ENCODE measurements at places on chromosomes 6 and 20.

DNA sequence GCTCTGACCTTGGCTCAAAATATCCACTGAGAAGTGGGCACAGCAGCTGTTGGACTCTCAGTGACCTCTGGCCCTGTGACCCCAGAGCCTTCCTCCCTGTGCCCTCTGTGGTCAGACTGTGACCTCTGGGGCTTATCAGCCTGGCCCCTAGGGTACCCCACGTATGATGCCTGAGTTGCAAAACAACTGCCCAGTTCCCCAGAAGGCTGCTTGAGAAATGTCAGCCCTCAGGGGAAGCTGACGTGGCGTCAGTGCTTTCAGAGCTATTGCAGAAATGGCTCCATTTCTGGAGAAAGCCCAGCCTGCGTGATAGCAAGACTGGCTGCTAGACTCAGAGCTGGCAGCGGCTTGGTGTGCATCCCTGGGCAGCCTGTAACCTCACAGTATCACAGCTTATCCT, 31.5 kb upstream of the TGM2 start:
- ATAC-seq = no peak

DNA sequence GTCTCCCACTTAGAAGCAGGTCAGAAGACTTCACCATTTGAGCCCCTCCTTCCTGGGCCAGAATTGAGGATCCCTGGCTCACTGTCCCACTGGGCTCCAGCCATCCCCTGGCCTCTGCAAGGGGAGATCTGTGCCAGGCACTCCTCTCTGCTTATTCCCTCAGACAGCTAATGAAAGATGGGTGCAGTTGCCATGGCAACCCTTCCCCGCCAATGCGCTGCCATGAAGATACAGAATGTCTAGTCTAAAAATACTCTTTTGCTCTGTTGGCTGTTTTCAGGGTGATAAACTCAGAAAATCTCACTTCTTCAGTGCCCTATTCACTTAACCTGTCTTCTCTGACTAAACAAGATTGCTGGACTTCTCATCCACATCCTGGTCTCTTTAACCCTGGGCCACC, 13.6 kb upstream of the TTLL2 start:
- no peak for ATAC-seq

GRCh38 chr6:16488813-16489212, 250.4 kb downstream of the GMPR start:
- ATAC-seq = no peak

DNA sequence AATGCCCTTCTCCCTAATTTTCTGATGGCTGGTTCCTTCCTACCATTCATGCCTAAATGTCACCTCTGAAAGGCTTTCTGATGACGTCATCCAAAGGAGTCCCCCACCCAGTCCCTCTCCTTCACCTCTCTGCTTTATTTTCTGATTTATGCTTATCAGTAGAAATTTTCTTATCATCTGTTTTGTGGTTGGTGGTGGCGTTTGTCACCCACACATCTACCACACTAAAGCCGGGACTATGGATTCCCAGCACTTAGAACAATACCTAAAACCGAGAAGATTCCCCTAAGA, 9.0 kb downstream of the CNKSR3 start:
- ATAC-seq = no peak

DNA sequence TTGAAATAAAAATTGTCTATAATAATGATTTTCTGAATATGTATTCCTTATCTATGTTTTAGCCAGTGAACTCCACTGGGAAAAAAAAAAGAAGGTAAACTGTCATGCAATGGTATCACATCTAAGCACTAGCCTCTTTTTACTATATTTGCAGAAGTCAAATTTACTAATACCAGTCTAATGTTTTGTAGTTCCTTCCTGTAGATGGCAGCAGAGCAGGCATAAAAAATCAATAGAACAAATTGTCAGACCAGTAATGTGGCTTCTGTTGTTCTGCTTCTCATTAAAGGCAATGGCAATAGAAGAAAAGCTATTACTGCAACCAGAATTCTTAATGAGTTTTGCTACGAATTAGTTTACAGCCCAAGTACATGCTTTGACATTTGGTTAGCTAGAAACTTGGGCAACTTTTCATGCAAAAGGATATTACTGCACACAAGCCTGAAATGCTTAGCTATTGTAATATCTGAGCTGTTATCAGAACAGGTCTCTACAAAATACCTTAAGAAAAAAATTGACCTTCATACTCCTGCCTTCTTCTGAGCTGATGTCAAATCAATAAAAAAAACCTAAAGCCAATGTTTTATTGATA, 476.9 kb downstream of the KHDRBS2 start:
- no peak for ATAC-seq

DNA sequence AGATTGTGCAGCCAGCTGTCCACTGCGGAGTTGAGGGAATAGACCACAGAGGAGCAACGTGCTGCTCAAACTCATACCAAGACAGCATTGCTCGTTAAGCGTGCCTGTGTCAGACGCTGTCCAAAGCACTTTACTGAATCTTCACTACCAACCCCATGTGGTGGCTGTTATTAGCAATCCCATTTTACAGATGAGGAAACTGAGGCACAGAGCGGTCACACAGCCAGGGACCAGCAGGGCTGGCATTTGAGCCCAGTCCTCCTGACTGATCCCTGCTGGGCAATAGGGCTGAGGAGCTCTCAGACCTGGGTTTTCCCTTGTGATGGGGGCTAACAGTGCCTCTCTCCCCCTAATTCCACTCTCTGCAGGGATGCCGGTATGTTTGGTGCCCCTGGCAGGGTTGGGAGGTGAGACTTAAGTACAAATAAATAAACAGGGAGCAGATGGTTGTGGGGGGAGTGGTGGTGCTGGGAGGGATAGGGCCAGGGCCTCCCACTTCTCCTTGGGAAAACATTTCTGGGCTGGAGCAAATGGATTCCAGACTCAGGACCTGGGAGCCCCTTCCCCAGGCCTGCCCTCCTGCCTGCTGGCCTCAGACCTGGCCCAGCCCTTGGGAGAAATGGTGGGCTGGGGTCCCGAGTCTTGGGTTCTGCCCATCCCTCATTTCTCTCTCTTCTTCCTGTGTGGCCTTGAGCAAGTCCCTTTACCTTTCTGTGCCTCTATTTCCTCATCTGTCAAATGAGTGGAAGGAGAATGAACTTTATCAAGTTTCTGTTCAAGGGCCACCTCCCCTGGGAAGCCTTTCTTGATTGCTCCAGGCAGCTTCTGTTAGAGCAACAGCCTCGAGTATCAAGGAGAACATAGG, 17.7 kb downstream of the SRXN1 start:
- no peak for ATAC-seq

- ATAC-seq = no peak
Measured at GRCh38 chr6:83978324-83978734, 55.2 kb upstream of the MRAP2 start.

- no peak for ATAC-seq
Measured at GRCh38 chr6:78476561-78476960, 390.8 kb upstream of the IRAK1BP1 start.

GRCh38 chr6:163149279-163149848, 265.2 kb upstream of the QKI start:
- no peak for ATAC-seq

- ATAC-seq = no peak
Measured at GRCh38 chr6:26597389-26597766, 625 bp downstream of the ABT1 start.

DNA sequence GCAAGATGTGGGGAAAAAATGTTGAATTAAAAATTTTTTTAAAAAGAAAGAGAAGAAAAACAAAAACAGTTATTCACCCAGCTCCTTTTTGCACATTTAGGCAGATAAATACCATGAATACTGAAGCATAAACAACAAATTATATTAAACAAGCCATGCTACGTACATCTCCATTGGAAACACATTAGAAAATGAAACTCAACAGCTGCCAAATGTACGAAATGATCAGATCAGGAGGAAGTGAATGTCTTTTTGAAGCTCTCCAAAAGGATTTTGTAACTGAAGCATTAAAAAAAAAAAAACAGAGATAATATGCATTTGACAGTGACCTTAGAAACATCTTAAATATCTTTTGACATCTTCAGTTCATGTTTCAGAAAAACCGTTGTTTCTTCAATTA, 56.7 kb downstream of the CD83 start:
- ATAC-seq = no peak

- no peak for ATAC-seq
Measured at GRCh38 chr6:41524634-41525011, 21.6 kb upstream of the FOXP4 start.

- ATAC-seq = no peak
Measured at GRCh38 chr6:74605922-74606581, 599.8 kb downstream of the COL12A1 start.

DNA sequence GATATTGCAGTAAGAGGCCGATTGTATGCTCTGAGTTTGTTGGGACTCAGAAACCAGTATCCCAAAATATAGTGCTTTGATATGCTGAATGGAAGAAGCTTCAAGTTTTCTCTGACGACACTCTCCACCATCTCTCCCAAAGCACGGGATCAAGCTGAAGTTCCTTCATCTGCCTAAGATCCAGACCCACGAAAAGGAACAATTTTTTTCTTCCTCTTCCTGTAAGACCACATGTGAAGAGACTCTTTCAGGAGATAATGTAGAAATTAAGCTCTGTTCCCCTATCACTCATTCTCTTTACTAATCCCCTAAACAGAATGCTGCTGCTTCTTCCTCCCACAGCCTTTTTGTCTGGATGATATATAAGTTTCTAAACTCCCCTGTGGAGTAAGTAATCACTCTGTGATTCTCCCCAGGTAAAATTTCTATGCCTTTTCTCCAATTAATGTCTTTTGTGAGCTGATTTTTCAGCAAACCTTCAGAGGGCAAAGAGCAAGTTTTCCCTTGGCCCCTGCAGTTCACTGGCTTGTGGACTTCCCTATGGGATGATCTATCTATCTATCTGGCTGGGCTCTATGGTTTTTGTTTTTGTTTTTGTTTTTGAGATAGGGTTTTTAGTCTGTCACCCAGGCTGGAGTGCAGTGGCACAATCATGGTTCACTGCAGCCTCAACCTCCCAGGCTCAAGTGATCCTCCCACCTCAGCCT, 13.5 kb upstream of the PNRC1 start:
- no peak for ATAC-seq

GRCh38 chr6:47595785-47596184, 102.6 kb upstream of the ADGRF4 start:
- ATAC-seq = no peak

GRCh38 chr6:72580281-72580940, 41.5 kb upstream of the KCNQ5 start:
- ATAC-seq = no peak

DNA sequence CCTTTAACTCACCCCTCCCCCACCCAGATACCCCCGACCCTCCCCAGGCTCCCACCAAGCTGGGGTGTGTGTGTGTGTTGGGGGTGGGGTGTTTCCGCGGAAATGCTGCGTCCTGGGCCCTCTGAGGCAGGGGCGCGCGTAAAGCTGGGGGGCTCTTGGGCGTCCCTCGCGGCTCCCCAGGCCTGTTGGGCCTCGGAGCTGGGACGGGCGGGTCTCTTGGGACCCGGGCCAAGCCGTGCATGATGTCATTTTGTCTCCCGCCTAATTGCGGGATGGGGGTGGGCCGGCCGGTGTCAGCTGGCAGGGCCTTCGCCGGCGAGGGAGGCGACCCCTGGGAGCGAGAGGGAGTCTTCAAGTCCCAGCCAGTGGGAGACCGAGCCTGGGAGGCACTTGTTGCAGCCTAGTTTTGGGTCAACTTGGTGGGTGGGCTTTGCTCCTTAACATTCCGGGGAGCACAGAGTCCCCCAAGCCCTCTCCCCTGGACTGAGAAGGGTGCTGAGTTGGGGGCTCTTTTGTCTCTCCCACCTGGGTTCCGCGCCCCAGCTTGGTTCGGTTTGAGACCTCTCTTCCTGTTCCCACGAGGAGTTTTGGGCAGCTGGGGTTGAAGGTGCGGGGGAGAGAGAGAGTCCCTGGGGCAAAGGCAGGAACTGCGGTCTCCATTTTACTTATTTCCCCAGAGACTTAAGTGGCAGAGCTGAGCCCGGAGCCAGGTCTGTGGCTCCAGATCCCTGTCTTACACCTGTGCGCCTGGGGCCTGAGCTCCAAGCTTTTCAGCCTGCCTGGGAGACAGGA, 623 bp downstream of the MYBL2 start:
- ATAC-seq = peak; percentile 26

DNA sequence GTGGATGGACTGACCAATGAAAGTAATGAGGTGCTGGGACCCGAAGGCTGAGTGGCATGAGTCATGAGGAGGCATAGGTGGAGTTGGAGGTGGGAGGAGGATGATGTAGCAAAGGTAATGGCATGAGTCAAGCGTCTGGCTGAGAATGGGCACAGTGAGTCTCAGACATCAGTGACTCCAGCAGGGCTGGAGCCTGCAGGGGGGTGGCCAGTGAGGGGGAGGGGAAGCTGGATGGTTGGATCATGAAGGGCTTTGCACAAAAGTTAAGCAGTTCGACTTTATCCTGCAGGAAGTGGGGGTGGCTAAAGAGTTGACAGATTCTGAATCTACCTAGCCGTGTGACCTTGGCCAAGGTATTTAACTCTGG, 99.0 kb upstream of the IYD start:
- peak; percentile 67 for ATAC-seq

All from activated T-helper 17 cell treated with anti-CD3 and anti-CD28 coated beads, Interleukin-2, amount 50 U/mL, for 72 hours (primary cell).